ENCODE measurements at places on chromosomes 11 and 22.
A peak's percentile ranks its signal among the peaks of the same experiment; 100 is the strongest.

DNA sequence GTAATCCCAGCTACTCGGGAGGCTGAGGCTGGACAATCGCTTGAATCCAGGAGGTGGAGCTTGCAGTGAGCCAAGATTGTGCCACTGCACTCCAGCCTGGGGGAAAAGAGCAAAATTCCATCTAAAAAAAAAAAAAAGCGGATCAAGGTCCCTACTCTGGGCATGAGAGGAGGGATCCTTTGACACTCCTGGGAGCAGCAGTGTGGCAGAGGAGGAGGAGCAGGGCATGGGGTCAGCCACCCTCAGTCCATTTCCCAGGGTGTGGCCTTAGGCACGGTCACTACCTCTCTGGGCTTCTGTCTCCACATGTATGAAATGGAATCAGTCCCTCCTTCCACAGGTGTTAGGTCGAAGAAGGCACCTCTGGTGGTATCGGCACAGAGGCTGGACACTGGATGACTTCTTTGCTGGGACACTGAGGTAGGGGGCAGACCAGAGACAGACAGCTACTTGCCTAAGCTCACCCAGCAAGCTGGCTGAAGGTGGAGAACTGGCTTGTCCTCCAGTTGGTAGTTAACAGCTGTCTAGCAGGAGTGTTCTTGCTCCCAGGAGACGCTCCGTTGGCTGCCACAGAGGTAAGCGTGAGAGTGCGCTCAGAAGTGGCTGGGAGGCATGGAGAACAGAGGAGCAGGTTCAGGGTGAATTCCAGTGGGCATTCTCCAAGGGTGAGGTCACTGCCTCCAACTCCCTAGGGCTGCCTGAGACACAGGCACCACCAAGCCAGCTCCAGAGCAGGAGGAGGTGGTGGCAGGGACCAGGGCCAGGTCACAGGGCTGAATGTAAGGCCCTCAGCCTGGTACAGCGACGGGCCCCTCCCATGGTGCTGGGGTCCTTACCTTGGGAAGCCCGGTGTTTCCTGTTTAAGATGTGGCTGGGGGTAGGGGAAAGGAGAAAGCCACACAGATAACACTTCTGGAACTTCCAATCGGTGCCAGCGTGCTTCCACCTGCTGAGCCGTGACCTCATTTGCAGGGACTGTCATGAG lies 19.5 kb downstream of the TXN2 start:
- DNase-seq, result no peak

DNA sequence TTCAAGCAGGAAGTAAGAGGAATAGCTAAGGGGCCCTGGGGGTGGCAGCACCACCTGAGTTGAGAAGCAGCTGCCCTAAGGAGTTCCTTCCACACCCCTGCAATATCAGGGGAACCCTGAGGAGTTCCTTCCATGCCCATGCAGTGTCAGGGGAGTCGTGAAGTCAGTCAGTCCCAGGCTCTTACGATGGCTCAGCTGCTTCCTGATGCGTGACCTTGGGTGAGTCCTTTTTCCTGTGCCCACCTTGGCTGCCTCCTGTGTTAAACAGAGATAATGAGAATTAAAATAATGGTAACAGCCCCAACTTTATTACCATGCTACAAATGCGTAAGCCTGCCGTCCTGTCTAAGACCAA lies 181.1 kb downstream of the MIAT start:
- no peak for DNase-seq

DNA sequence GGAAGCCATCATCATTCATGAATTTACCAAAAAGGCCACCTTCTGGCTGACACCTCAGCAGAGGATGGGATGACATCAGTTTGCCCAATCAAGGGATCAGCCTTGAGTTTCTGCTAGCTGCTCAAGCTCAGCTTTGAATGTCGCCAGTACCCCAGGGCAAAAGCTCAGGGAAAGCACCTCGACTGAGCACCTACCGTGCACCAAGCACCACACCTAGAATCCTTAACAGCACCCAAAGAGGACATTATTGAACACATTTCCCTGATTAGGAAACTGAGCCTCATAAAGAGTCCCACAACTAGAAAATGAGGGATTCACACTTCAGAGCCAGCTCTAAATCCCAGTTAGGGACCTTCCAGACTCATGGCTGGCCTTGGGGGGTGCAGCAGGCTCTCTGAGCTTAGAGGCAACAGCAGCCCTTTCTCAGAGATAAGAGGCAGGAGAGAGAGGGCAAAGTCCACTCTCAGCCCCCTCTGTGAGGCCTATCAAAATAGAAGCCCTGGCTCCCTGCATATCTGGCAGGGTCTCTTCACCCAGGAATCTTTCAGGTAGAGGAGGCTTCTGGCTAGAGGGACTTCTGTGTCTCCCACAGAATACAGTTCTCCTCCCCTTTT lies 13.4 kb upstream of the DAGLA start:
- DNase-seq, result no peak

GRCh38 chr11:130847517-130847916 lies 68.8 kb downstream of the SNX19 start:
- no peak for DNase-seq

DNA sequence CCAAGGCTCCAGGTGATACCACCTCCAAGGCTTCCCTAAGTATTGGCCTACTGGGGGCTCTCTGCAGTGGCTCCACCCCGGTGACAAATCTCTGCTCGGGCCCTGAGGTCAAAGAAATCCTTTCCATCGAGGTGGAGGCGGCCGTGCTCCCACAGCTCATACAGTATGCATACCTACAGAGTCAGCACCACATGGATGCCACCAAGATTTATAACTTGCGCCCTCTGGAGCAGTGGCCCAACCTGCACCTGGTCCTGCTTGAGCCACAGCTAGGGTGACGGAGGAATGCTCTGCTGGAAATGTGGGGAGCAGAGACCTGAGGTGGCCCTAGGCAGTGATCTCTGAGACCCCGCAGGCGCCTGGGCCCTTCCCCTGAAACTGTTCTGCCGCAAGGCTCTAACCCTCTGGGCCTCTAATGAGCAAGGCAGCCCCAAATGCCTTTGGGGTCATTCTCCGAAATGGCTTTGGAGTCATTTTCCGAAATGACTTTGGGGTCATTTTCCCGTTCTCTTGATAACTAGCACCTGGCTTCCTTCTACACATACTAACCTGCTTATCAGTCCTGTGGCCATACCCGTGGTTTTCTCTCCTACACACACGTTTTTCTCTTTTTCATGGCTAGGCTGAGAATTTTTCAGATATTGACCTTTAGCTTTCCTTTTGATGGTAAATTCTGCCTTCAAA lies 33.9 kb downstream of the TMEM45B start:
- no peak for DNase-seq

- DNase-seq, result no peak
Observed at GRCh38 chr22:30294066-30294465, 4.8 kb upstream of the CASTOR1 start.

DNA sequence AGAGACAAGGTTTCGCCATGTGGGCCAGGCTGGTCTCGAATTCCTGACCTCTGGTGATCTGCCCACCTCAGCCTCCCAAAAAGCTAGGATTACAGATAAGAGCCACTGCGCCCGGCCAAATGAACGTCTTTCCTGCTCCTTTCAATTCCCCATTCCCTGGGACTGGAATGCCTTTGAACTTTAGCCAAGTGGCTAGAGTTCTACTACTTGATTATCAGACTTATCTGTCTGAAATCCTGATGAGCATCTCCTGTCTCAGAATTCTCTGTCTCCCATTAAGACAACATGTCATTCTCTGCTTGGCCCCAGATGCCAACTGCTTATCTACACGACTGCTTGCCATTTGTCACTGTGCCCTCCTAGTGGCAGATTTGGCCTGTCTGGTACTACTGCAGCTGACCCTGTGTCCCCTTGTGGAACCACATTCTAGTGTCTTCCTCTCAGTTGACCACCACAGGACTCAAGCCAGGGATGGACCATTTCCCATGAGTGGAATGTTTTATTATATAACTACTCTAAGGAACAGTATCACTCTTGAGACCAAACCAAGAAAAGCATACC lies 33.1 kb upstream of the IPO7 start:
- no peak for DNase-seq

DNA sequence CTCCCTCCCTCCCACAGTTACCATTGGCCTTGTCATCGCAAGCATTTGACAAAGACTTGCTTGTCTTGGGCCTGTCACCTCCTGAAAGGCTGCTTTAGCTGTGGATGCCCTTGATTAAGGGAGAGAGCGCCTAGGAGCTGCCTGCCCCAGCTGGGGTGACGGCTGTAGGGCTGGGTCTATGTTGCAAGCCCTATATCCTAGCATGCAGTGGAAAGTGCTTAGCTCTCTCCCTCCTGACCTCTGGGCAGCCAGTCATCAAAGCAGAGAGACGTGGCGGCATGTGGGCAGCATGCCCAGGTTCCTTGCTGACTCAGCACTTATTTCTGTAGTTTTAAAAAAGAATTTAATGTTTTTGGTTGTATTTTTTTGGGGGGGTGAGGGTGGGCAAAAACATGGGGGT lies 75.9 kb downstream of the BARX2 start:
- no peak for DNase-seq

DNA sequence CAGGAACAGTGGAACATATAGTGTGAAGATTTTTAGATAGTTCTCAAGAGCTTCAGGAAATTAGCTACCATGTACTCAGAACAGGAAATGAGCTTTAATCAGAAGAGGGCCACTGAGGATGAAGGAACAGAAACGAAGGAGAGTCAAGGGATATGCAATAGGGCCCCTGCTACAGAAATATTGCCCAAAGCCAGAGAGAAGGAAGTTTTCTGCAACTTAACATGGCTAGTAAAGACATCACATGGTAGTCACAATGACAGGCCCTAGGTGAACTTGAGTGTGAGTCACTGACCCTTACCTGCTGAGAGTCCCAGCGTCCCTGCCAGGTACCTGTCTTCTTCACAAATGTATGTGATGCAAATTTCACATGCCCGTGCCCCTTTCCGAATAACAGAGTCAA lies 25.2 kb upstream of the CARD16 start:
- DNase-seq, result no peak

GRCh38 chr11:99352642-99353041 lies 331.9 kb downstream of the CNTN5 start:
- DNase-seq, result no peak

DNA sequence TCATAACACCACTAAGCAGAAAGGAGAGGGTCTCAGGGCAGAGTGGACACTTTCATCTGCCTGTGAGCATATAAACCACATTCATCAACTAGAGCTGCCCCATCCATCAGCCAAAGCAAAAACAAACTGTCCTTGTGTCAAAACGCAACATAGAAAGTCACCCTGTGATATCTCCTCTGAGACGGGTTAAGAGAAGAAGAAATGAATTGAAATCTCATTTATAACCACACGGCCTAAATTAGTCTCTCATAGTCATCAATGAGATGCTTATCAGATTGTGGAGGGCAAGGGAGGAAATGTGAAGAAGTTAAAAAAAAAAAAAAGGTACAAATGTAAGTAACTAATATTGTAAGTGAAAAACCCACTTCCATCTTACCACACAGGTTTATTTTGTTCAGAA lies 75.7 kb downstream of the SIK3 start:
- no peak for DNase-seq

DNA sequence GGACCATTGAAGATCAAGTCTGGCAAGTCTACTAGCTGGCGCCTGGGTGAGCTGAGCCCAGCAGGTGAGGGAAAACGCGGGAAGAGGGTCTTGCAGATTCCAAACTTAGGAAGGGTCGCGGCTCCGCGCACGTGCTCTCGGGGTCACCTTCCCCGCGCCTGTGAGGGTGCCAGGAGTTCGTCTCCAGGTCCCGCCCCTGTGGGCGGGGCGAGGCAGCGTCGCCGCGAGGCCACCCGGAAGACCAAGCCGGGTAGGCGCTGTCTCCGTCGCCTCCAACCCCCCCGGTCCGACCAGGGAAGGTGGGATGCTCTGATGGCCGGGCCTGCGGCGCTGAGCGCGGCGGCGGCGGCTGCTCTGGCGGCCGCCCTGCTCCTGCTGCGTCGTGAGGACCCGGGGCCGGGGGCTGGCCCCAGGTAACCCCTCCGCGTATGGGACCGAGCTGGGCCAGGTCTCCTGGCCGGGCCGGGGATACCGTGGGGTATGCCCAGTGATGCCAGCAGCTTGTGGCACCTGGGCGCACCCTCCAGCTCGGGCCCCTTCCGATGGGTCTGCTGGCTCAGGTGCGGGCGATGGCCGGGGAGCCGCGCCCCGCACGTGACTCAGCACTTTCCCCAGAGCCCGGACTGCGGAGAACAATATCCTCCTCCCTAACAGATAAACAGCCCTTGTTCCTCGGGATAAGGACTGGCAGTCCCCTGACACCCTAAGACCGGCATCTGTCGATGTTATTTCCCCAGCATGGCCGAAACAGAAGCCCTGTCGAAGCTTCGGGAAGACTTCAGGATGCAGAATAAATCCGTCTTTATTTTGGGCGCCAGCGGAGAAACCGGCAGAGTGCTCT lies at the start of gene HTATIP2:
Gene HTATIP2, plus strand, starts transcription at position 215 of the 841 bp plus-strand sequence. Its CDS starts 524 bp downstream, at position 739.
- peak; percentile 42 for DNase-seq
